ENCODE measurements at places on chromosomes 12 and 14. TPM values are rescaled to one million over a fixed set of nuclear protein-coding genes. Genes with fewer than 3 reads are reported as not detected.

DNA sequence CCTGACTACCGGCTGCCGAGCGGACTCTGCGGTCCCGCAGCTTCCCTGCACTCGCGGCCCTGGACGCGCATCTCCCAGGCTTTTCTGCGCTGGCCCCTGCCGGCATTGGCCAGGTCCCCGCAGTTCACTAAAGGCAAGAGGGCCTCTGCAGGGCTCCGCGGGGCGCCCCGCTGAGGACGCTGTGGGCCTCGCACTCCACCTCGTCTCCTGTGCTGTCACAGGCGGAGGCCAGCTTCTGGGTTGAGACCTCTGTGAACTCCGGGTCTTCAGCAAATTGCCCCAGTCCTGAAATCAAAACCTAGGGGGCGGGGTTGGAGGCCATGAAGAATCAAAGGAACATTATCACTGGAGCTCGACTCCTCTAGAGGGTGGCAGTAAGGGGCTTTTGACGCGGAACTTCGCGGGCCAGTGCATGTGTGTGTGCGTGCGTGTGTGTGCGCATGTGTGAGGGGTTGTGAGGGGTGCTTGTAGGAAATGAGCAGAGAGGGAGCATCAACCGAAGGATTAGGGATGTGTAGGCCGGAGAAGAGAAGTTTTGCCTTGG, 68.5 kb upstream of the CAPRIN2 start:
- no peak for DNase-seq

The CLEC2A gene
- total RNA-seq = 3.7 TPM

The RAD9B gene
- total RNA-seq = not detected

The PTCSC3 gene
- not detected for total RNA-seq

Measured in H1 (cell line).